ENCODE measurements at places on chromosomes 2 and 18.

GRCh38 chr2:46273225-46273863, 23.9 kb upstream of the EPAS1 start:
- DNase-seq = no peak

- DNase-seq = no peak
Observed at GRCh38 chr2:207787017-207787416, 17.3 kb upstream of the FZD5 start.

- DNase-seq = no peak
Observed at GRCh38 chr2:121036226-121036692, 248.7 kb downstream of the TFCP2L1 start.

DNA sequence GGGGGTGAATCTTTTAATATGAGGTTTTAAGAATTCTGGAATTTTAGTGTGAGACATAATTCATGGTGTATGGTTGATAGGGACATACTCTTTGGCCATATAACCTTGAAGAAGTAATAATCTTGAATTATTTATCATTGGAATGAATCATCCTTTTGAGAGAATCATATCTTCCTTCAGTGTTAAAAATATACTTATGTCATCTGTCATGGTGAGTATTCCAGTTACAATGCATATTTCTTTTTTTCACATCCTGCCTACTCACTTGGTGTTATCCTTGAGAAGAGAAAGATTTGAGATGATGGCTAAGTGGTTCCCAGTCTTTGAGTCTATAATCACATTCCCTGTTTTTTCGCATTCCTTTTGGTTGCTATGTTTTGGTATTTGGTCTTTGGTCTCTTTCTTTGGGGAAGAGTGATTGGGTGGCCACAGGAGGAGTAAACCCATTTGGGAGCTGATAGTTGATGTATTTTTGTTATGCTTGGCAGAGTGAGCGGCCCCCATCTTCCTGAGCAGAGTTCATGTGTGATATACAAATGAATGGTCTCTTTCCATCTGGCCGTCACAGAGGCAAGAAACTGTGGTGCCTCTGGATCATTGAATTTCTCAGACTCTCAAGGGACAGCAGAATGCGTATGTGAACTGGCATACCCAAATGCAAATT, 21.6 kb downstream of the ASAP2 start:
- DNase-seq = no peak

DNA sequence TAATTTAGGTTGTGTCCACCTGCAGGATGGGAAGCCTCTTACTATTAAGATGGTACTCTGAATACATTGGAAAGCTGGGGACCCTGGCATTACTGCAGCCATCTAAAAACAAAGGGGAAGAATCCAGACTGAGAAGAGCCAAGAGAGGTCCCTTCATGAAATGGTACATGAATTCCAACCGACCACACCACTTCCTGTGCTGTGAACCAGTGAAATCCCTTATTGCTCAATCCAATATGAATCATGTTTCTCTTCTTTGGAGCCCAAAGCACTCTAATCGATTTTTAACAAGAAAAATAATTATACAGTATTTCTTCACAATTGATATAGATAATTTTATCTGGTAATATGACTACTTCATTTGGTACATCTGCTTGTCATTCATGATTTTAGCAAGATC, 479.7 kb upstream of the RAB6C start:
- no peak for DNase-seq

DNA sequence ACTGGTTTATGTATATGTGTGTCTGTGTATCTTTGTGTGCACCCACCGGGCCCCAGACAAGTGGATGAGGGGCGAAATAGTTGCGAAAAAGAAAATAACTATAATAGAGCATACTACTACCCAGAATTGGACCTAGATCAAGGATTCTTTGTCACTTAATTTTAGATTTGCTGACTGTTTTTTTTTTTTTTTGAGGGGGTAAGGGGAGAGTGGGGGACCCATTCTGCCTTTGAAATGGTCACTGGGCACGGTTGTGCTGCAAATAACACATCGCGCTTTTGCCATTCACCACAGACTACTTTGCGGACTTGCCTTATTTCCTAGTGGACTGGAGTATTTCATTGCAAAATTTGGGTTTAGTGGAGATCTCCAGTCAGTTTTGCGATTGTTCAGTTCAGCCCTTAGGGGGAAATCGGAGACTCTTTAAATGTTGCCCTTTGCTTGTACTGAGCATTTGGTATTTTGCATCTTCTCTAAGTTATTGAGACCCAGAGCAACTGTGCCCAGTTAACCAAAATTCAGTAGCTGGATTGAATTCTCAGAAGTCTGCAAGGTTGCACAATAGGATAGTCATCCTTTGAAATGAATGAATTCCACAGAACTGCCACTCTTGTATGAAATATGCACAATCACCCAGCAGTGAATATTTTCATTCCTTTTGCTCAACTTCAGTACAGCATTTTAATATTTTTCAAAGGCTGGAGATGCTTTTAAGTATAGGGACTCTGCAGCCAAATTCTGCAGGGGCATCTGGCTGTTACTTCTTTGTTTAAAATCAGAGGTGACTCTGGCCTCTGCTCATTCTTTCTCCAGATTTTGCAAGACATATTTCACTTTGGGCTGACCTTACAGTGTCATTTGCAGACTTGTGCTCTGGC, 2.9 kb downstream of the TRIB2 start:
- no peak for DNase-seq

DNA sequence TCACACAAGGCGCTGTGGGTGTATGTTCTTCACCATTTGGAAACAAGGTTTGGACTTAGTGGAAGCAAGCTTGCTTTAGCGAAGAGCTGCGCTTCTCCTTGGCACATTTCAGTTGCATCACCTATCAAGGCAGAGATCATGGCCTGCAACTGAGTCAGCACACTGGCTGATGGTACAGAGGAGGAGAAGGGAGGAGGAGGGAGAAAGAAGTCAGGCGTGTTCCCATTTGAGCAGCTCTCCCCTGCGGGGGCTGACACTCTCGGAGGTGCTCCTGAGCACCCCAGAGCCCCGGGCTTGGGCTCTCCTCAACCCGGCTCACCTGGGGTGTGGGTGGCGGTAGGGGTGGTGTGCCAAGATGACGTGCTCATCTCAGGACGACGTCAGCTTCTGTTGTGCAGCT, 6.0 kb upstream of the SERPINB5 start:
- DNase-seq = no peak

DNA sequence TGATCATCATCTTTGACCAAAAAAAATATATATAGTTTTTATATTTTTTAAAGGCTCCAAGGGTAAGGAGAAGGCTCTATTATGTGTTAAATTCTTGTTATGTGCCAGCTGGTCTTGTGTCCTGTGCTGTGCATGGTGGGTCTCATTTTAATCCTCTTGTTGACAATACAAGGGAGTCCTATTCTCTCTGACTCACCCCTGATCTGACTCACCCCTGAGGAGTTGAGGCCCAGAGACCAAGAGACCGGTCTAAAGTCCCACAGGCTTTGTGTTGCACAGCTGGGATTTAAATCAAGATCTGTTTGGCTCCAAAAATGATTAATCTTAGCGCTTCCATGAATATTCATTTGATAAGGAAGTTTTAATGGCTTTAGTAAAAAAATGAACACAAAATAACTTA, 25.7 kb downstream of the MC2R start:
- no peak for DNase-seq

GRCh38 chr2:36477746-36478145, 120.2 kb downstream of the FEZ2 start:
- no peak for DNase-seq

GRCh38 chr2:70936979-70937811, 1.5 kb downstream of the ATP6V1B1 start:
- DNase-seq = no peak

GRCh38 chr18:34707670-34708069, 2.4 kb upstream of the DTNA start:
- no peak for DNase-seq

- DNase-seq = no peak
Observed at GRCh38 chr2:202046572-202046971, 12.9 kb downstream of the FZD7 start.

- no peak for DNase-seq
Observed at GRCh38 chr2:109079590-109079989, 49.4 kb upstream of the SH3RF3 start.

DNA sequence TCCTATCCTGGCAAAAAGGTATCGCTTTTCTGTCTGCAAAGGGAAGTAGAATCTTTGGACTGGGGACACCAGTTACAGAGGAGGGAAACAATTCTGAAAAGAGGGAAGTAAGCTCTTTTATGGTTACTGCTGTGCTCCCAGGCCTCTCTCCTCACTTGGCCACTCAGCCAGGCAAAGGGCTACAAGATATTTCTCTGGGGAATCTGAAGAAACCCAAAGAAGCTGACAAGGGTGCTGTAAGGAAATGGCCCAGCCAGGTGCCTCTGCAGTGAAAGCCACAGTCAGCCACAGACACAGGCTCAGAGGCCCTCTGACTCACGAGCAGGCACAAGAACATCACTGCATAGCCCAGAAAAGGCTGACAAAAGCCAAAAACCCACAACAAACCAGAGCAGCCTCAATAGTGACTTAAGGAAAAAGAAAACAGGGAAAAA, 5.8 kb downstream of the HDLBP start:
- DNase-seq = peak; percentile 61

GRCh38 chr18:48908916-48909315, 41.8 kb downstream of the SMAD7 start:
- DNase-seq = no peak

- DNase-seq = no peak
Observed at GRCh38 chr2:3848776-3849175, 145.4 kb downstream of the DCDC2C start.

GRCh38 chr2:171346723-171347557, 86.8 kb downstream of the METTL8 start:
- no peak for DNase-seq

- DNase-seq = no peak
Observed at GRCh38 chr2:66775730-66776422, 341.0 kb downstream of the MEIS1 start.

DNA sequence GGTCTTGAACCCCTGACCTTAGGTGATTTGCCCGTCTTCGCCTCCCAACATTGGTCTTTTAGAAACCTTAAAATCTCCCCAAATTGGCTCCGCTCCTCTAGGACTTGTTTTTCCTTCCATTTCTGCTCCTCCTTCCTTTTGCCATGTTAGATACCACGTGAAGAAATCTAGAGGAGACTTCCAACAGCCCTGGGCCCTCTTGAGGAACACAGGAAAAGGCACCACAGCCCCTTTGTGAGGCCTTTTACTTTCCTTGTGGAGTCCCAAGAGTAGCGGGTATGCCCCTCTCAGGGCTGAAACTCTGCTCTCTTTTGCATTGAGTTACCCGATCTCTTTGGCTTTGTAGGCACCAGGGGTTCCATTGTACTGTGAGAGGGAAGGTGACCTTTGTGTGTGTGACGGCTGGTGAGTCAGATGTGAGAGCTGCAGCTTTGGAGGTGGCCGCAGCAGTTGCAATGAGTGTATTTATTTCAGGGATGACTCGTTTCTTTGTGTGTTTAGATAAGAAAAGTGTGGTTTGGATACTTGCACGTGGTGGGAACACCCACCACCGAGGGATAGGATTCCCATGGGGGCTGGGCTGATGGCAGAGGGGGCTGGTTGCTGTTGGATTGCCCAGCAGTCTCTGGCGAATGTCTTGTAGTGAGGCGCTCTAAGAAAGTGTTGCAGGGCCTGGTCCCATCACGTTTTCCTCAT, 218.4 kb upstream of the HS6ST1 start:
- no peak for DNase-seq

- no peak for DNase-seq
Observed at GRCh38 chr2:95046371-95047112, 21.0 kb downstream of the MAL start.

DNA sequence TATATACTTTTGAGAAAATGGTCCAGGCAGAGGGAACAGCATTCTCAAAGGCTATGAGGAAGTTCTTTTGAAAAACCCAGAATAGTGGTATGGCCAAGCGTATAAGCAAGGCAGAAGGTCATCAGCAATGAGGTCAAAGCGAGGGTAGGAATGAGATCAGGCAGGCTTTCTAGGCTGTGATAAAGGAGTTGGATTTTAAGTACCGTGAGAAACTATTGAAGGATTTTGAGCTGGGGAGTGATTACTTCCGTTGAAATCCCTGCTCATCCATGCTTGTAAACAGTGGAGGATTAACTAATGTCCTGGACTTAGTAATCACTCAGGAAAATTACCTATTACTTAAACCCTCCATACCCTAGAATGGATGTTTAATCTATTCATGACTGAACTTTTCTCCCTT, 50.2 kb downstream of the EMILIN2 start:
- DNase-seq = no peak

GRCh38 chr18:70822117-70822516, 533.3 kb downstream of the SOCS6 start:
- no peak for DNase-seq

DNA sequence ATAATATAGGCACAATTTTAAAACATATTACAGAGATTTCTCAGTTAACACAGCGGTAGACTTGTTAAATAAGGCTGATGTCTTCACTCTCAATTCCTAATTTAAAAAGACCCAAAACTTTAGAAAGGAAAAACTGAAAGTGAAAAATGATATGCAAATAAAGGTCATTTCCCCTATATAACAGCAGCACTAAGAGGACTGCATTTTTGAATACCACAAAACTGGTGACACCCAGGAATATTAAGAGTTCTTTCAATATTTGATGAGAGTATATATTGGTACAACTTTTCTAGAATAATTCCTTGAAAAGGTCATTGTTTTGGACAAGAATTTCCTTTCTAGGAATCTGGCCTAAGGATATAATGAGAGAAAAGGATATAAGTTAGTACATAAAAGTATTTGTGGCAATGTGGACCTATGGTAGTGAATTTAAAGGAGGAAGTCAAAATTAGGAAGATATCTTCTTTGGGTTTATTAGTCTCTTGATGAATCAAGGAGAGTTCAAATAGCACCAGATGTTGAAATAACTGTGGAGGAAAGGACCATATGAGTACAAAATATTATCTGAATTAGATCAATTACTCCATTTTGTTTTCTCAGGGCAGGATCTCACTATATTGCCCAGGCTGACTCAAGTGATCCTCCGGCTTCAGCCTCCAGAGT, 70.3 kb downstream of the TMEM237 start:
- no peak for DNase-seq

- DNase-seq = no peak
Observed at GRCh38 chr2:168964251-168964807, 63.2 kb downstream of the G6PC2 start.

DNA sequence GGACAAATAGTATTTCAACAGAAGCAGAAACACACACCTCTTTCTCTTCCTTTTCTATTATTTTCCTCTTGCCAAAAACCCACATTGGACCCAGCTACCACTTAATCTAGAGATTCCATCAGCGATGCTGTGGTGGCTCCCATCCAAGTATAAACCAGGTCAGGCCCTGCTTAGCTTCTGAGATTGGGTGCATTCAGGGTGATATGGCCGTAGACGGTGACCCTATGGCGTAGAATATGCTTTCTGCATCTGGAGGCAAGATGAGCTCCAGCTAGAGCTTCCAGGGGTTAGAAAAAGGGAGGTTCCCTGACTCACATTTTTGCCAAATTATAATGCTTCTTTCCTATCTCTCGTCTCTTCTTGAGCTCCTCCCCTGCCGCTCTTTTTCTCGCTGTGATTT, 66.5 kb downstream of the TNP1 start:
- DNase-seq = no peak

- no peak for DNase-seq
Observed at GRCh38 chr18:13563390-13563805, 163.0 kb downstream of the FAM210A start.

- DNase-seq = no peak
Observed at GRCh38 chr2:11420190-11420589, 45.8 kb downstream of the E2F6 start.

Measured in stimulated activated CD4-positive, alpha-beta T cell treated with anti-CD3 and anti-CD28 coated beads, Interleukin-1b, Interleukin-23, amount 100 ng/mL, for 4 hours (primary cell).